CD4-positive, alpha-beta T cell treated with Interferon gamma for 1 hour (primary cell): ENCODE measurements at places on chromosomes 11 and 22.

- DNase-seq = no peak
Observed at GRCh38 chr11:114275280-114275679, 20.9 kb upstream of the NNMT start.

GRCh38 chr22:20014526-20015186, 2.0 kb downstream of the ARVCF start:
- DNase-seq = no peak

DNA sequence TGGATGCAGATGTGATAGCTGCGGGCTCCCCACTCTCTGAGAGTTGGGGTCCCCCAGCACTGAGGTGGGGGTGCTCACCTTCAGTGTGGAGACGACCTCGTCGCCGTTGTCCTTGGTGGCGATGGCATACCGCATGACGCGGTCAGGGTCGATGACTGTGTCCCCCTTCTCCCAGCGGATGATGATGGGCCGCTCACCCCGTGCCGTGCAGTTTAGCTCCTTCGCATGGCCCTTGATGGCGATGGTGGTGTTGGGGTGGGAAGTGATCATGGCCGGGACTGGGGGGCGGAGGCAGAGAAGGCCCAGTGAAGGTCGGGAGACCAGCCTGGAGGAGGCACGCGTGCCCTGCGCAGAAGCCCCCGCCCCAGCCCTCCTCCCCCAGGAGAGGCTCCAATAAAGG, 154.2 kb downstream of the CEP164 start:
- no peak for DNase-seq

DNA sequence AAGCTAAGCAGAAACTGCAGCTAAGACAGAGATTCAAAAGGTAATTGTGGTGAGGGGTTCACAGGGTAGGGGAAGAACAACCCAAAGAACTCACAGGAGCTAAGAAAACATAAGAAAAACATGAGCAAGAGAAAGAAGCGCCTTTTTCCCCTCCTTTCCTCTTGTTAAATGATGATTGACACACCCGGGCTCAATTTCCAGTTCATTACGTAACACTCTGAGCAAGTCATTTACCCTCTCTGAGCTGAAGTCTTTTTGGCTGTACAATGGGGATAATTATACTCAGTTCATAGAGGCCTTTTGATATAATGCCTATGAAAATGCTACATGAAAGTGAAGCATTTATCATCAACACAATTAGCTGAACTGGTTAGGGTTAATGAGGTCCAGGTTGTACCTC, 17.2 kb downstream of the LRP4 start:
- DNase-seq = no peak

- no peak for DNase-seq
Observed at GRCh38 chr11:103842795-103843194, 193.6 kb upstream of the DDI1 start.

DNA sequence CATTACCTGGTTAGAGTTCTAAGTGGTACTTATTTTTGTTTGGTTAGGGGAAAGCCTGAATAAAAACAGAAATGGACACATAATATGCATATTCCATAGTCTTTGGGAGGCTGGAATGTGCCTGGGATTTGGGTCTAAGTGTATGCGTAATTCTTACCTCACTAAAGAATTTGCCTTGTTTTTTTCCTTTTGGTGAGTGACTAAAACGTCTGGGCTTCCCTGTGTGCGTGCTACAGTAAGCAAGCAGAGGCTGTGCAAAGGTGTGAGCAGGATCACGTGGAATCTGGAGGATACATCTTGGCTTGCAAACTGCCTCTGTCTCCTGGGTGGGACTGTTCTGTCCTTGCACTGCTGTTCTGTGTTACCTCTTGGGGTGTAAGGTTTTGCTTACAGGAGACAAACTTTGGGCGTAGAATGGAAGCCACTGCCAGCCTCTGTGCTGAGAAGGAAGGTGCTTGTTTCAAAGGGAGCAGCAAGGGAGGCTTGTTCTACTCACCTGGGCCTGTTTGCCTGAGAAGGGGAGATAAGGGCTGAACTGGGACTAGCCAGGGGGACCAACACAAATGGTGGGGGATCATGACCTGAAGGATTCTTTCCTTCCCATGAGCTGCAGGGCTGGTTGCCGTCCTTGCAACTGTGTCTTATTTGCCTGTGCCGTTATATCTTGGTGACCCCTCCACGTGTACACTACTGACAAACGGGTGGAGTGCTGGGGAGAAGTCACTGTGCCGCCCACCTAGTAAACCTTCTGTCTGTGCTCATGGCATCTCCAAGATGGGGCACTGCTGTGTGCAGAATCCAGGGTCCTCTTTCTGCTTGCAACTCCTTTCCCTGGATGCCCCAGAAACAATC, 4.5 kb downstream of the NEAT1 start:
- DNase-seq = peak; percentile 70

- DNase-seq = peak; percentile 58
Observed at GRCh38 chr11:128686745-128687177, 7.1 kb upstream of the FLI1 start.

- no peak for DNase-seq
Observed at GRCh38 chr22:42901790-42902508, 44.9 kb upstream of the ARFGAP3 start.

GRCh38 chr22:39214006-39214382, 30.8 kb downstream of the PDGFB start:
- no peak for DNase-seq

GRCh38 chr22:36541831-36542411, 13.0 kb upstream of the EIF3D start:
- no peak for DNase-seq

GRCh38 chr11:19774329-19774728, 61.7 kb downstream of the NAV2 start:
- DNase-seq = no peak

DNA sequence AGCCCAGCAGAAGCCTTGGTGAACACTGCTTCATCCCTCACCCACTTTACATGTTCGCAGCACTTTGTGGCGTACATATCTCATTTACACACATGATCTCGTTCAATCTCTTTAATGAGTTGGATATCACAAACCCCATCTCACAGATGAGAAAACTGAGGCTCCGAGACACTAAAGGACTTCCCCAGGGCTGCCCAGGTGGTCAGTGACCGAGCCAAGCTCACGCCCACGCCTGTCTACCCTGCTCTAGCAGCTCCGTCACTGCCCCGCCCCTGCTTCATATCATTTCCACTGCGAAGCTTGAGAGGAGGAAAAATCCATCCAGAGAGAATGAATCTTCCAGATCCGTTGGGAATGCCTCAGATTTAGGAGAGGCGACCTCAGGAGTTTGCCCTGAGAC, 11.8 kb upstream of the DSCAML1 start:
- no peak for DNase-seq

GRCh38 chr11:36890121-36890679, 292.2 kb upstream of the RAG2 start:
- no peak for DNase-seq

GRCh38 chr11:116595305-116595880, 177.4 kb downstream of the BUD13 start:
- DNase-seq = no peak

- DNase-seq = no peak
Observed at GRCh38 chr11:132024587-132025295, 654.3 kb downstream of the NTM start.

DNA sequence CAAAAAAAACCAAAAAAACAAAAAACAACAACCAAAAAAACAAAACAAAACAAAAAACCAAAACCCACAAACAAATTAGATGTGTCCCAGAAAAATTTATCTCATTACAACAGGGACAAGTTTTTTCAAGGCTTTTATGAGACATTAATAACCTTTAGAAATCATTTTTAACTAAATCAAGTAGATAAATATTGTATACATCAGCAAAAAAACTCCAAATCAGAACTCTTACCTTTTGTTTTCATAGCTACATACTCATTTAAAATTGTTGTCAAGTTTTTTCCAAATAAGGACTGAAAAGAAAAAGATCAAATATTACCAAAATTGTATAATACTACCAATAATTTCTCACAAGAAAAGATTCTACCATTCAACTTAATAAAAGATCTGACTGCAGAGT, 28.7 kb downstream of the NPAT start:
- DNase-seq = no peak

DNA sequence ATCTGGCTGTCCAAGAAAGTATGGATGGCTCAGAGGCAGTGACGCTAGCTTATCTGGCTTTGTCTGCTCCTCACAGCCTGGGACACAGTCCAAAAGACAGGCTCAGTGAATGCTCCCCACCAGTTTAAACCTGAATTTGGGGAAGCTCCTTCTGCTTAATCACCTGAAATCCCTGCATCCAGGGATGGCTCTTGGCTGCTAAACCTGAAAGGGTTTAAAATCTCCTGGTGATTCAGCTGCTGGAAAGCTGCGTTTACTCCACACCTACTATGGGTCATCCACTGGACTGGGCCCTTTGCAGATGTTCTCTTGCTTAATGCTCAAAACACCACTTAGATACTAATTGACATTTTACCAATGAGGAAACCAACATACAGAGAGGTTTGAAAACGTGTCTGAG, 302.0 kb upstream of the NARS2 start:
- DNase-seq = no peak

DNA sequence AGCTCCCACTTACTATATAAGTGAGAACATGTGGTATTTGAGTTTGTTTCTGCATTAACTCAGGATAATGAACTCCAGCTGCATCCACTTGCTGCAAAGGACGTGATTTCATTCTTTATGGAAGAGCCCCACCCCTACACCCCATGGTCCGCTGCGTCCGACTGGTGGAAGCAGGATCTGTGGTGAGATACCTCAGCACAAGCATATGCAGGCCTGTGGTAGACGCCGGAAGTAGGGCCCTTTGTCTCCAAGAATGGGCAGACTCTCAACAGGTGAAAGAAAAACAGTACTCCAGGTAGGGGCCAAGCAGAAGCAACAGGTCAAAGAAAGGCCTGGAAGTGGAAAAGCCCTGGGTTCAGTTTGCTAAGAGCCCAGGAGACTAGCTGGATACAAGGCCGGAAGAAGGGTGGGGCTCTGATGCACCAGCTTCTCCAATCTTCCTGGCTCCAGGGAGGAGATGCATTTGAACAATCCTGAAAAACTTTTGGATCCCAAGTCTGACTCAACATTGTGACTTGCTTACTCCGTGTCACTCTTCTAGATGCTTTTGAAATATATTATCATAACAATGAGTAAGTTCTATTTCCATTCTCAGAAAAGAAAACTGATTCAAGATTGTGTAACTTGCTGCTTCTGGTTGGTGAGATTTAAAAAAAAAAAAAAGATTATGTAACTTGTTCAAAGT, 30.4 kb downstream of the NEAT1 start:
- DNase-seq = no peak

GRCh38 chr11:14584595-14584994, 59.0 kb upstream of the PDE3B start:
- no peak for DNase-seq

- DNase-seq = no peak
Observed at GRCh38 chr11:107606141-107606540, 15.2 kb downstream of the ELMOD1 start.

- DNase-seq = no peak
Observed at GRCh38 chr11:105781807-105782206, 171.9 kb downstream of the GRIA4 start.

GRCh38 chr11:28566339-28567089, 458.3 kb downstream of the METTL15 start:
- no peak for DNase-seq

- no peak for DNase-seq
Observed at GRCh38 chr22:26646158-26646557, 11.2 kb upstream of the MIAT start.

- DNase-seq = no peak
Observed at GRCh38 chr22:26169315-26170111, at the start of gene SEZ6L. SEZ6L (plus strand) TSS chr22:26169462; CDS start chr22:26169670, 208 bp downstream.

DNA sequence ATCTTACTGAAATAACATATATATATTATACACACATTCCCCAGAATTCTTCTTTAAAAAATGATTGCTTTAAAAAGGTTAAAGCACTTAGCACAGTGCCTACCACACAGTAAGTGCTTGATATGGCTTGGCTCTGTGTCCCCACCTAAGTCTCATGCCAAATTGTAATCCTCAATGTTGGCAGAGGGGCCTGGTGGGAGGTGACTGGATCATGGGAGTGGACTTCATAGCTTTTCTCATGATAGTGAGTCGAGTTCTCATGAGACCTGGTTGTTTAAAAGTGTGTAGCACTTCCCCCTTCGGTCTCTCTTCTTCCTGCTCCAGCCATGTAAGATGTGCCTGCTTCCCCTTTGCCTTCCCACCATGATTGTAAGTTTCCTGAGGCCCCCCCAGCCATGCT, 6.2 kb downstream of the CRYAB start:
- DNase-seq = no peak

DNA sequence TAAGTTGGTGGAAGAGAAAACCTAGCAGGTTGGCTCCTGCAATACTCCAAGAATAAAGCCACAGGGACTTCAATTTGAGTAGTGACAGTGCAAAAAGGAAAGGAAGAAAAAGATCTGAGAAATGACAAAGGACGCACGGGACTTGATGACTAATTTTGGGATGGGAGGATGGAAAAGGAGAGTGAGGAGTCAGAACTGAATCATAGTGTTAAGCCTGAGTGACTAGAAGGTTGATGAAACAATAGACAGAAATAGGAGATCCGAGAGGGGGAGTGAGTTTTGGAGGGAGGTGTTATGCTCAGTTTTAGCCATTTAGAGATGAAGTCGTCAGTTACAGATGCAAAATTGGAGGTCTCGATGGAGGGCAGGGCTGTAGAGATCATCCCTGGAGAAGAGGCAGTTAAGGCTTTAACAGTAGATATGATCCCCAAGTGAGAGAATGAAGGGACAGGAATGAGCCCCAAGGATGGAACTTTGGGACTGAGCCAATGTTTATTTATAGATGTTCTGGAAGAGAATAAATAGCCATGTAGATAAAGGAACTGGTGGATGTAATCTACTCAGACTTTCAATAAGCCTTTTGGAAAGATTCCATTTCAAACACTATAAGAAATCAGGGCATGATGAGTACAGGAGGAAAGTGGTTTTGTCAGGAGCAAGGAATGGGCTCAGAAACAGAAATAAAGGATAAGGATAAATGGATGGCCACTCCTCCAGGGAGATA, 108.9 kb upstream of the NCAM1 start:
- DNase-seq = no peak
